ENCODE measurements at places on chromosomes 7 and 10.

DNA sequence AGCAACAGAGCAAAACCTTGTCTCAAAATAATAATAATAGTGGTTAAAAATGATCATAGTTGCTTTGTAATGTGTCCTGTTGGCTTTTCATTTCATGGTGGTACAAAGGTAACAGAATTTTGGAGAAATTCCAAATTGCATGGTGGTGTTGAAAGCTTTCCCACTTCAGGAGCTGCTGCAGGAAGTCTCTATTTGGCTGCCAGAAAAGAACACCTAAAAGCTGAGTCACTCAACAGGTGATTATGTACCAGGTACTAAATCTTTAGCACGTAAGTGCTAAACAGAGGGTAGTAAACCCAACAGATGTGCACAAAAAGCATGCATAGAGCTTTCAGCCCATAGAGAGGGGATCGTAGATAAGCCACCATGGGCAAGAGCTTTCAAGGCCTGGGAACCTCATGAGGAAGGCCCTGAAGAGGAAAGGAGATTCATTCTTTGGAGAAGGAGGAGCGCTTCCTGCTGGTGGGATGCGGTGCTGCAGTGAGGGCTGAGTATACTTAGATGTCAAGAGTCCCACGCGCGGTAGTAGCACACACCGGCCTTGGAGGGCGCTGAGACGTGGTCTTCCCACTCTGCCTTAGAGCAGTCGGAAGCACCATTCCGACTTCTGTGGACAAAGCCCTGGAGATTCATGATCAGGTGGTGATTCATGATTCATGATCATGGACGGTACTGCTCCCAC lies 118.7 kb downstream of the RALA start:
- no peak for DNase-seq

DNA sequence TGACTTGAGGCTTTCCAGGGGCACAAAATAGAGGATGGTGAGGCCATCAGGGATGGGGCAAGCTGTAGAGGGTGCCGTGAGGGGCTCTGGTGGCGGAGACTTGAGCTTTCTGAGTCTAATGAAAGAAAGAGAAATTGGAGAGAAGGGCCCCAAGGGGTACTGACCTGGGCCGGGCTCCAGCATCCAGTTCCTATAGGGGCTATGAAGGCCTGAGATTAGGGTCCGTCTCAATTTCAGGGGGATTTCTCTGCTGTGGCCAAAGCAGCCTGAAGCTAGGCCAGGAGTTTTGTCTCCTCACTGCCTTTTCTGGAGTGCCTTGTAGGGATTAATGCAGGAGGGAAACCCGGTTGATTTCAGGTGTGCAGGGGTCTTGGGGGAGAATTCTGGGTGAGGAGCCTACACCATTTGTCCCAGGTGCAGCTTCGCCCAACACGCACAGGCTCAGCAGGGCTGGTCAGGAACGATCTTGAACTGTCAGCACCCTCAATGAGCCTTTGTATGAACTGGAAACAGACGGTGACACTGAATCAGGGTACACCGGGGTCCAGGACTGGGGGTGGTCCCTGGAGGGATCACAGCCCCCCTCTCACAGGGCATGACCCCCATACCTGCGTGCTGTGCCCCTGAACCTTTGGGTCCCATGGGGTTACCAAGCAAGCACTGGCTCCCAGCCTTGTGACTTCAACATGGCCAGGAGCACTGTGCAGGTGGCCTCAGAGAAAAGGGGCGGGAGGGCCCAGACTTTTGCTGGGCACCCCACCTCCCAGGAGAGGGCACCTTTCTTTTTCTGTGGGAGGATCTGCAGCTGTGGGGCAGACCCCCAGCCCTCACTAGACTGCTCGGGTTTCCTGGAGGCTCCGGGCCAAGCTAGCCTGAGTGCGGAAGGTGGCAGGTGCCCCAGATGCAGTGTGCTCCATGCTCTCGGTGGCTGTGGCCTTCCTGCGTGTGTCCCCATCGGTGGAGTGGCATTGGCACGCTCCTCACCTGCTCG lies 122.9 kb upstream of the RET start:
- no peak for DNase-seq

DNA sequence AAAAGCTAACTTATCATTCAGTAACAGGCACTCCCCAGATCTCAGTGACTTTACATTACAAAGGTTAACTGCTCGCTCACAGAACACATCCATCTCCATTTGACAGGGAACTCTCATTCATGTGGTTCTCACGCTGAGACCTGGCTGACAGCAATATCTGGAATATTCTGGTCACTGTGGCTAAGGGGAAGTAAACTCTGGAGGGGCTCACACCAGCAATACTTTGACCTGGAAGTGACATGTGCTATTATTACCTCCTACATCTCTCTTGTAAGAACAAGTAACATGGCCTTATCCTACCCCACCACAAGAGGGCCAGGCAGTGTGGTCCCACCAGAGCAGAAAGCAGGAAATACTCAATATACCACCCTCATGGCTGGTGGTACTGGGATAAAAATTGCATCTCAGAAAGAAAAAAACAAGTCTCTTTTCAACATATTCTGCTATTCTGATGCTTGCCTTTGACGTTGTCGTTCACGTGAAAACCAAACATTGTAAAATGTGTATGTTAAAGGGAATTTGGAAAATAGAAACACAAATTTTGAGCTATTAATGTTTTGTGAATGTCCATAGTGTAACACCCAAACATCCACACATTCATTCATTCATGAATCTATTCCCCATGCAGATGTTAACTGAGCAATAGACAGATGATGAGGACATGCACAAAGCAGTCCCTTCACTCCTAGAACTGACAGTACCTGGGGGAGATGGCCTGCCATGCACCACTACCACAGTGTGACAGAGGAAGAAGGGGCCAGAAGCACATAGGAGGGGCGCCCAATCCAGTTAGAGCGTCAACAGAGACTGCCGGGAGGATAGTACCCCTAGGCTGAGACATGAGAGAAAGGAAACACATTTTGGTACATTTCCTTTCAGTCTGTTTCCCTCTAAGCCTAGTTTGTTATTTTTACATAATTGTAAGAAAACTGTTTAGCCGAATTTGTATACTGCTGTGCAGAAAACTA lies 166.0 kb upstream of the SP4 start:
- DNase-seq: peak; percentile 25

DNA sequence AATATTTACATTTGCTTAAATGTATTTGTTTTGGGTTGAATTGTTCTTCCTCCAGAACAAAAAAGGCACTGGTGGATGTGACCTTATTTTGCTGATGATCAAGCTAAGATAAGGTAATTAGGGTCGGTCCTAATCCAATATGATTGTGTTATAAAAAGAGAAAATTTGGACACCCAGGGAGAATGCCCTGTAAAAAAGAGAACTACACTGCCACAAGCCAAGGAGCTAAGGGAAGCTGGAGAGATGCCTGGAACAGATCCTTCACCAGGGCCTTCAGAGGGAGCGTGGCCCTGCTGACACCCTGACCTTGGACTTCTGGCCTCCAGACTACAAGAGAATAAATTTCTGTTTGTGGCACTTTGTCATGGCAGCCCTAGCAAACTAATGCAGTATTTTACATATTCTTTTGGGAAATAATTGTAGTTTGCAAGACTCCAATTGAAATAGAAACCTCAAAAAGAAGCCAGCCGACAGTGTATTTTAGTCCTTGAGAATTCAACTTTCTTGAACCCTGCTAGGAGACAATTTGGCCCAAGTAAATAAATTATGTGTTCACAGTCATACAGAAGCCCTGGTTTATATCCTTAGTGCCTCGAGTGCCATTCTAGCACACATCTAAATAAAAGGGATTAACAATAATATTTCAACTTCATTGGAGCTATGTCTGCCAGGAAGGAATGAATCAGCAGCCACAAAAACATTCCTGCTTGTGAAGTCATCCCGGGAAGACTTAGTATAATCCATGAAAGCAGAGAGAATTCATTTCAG lies 164.6 kb downstream of the PKD1L1 start:
- DNase-seq: no peak

DNA sequence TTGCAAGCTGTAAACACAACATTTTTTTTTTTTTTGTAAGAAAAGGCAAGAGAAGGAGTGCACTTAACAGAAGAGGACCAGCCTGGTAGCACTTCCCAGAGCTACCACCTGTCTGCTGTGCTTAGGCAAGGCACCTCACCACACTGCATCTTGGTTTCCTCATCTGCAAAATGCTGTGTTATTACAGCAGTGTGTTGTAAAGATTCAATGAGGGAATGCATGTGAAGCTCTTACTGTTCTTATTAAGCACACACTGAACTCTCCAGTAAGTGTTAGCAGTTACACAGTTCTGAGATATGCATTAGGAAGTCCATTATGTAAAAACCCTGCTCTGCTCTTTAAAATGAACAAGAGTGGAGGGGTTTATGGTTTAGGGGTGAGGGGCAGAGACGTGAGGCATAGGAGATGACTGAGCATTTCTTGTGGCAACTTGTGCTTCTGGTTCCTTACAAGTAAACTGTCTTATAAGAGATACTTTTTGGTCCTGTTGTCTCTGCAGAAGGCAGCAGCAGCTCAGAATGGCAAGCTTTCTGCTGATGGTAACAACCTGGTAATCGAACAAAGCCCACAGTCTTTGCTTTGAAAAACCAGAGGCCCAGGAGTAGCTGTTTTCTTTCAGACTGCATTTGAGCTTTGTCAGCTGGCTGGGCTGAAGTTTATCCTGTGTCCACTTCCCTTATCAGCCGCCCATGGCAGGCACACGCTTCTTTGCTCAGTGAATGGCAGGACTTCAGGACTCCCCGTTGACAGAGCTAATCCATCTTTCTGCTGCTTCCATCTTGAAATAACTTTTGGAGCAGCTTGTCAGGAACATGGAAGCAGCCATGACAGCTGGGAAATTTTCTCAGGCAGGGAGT lies 98.8 kb upstream of the BMPER start:
- DNase-seq: no peak

DNA sequence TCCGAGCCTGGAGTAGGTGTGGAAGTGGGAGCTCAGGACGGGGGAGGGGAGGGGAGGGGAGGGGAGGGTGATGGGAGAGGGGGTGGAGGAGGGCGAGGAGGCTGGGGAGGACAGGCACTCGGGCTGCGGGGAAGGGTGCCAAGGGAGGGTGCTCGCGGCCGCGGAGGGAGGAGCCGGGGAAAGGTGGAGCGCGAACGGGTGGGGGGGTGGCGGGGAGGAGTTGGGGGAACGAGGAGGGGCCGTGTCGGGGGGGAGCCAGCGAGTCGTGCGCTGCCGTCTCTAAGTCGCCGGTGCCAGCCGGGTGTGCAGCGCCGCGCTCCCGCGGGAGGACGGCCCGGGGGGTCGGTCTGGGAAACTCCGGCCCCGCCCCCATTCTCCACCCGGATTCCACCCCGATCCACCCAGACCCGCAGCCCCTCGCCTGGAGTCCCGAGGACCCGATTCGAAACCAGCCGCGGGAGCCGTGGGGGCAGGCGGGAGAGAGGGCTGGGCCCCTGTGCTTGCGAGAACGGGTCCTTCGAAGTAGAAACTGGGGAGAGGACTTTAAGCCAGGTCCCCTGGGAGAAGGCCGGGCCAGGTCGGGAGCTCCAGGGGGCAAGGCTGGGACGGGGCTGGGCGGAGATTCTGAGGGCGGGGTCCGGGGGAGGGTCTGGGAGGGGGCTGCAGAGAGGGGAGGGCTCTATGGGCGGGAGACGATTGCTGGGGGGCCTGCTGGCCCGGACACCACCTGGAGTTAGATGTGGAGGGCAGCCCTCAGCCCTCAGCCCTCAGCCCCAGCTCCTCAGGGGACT lies at the start of gene ZNF467:
TSS of gene ZNF467 (minus strand) at position 143 of the 791 bp plus-strand sequence. CDS start 2,556 bp downstream, outside the sequence.
- no peak for DNase-seq

DNA sequence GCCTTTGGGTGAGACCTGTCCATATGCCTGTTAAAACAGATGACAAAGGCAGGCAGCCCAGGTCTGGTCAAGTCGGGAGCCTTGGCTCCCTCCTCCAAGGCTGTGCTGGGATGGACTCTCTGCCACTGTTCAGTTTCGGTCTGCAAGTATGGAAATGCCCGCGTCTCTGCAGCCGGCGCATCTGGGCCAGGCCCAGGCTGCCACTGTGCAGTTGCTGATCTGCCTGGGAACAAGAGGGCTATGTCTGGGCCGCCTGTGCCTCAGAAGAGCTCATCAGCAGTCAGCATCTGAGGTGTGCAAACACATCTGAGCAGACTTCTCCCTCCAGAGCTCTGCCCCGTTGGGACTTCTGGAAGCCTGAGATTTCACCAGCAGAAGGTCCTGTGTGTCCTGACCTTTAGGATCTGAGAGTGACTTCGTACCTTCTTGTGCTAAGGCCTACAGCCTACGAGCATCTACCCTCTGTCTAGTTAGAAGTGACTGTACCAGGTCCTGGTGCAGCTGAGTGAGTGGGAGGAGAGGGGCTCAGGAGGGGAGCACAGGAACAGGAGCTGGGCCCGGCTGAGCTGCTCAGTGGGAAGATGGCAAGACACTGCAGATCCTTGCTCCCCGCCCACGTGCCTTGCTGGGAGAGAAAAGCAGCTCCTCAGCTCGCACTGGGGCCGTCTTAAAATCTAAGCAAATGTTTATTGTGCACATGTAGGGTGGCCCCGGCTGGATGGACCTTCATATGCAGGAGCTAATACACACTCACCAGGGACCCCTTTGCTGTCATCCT lies 50.9 kb downstream of the DOCK1 start:
- DNase-seq: no peak

DNA sequence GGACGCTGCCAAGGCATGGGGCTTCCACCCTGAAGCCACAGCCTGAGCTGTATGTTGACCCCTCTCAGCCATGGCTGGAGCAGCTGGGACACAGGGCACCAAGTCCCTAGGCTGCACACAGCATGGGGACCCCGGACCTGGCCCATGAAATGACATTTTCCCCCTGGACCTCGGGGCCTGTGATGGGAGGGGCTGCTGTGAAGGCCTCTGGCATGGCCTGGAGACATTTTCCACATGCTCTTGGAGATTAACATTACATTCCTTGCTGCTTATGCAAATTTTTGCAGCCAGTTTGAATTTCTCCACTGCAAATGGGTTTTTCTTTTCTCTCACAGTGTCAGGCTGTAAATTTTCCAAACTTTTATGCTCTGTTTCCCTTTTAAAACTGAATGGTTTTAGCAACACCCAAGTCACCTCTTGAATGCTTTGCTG lies 463.6 kb downstream of the ZWINT start:
- DNase-seq: no peak

GRCh38 chr7:81687062-81687461 lies 82.8 kb downstream of the HGF start:
- DNase-seq: no peak

GRCh38 chr7:106659166-106659962 lies 1.6 kb downstream of the CCDC71L start:
- no peak for DNase-seq

GRCh38 chr10:95319239-95319638 lies 28.4 kb upstream of the PDLIM1 start:
- no peak for DNase-seq

DNA sequence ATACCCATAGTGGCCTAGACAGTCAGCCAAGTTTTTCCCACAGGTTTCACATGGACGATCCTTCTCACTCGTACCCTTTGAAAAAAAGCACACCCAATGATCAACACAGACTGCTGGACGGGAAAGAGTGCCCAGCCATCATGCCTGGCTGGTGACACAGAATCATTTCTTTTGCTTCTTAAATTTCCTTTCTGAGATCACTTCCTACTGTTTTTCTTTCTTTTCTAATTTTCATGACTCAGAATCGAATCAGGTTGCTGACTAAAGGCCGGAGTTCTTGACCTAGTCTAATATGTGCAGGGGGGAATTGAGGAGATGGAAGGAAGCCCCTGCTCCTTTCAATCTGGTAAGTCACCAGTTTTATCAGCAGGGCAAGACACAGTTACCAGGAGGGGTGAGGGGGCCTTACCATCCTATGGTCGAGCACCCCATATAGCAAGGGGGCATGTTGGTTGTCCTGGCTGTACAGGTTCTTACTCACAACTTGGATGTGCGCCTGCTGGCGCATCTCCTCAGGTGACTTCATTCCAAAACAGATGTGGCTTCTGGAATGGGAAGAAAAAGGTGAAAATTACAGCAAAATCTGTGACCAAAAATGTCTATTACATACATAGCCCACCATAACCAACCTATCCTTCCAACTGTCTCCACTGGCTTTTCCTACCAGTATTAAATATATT lies 3.5 kb downstream of the POLR3A start:
- no peak for DNase-seq
